ENCODE measurements at places on chromosomes 6 and 20.

DNA sequence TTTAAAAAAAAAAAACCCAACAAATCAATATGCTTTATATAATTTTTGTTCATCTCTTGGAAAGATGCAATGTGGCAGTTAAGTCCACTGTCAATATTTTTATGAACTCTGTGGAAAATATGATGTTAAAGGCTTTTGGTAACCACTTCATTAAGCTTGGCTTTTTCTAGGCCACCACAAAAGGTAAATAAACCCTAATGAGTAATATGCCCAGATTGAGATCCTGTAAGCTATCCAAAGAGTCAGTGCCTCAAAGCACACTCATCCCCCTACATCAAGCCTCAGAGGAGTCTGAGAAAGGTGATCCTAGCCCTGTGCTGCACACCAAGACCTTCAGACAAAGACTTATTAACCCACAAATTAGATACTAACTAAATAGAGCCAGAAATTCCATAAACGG is 121.1 kb downstream of the CDC5L start:
- no peak for DNase-seq

GRCh38 chr6:147281895-147282565 is 77.8 kb downstream of the STXBP5 start:
- no peak for DNase-seq

DNA sequence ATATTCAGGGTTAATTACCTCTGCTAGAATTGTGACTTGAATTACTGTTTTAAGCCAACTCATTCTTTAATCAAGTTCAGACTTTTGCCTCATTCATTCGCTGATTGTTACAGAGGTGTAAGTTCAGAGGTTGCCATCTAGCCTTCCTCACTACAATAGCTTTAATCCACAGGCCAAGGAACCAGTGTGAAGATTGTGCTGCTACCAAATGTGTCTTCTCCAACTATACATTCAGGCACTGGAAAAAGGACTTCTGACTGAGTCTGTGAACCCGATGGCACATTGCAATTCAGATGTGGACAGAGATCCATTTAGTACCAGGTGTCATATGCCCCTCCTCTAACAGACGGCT is 111.2 kb upstream of the ADGRF1 start:
- DNase-seq: no peak

GRCh38 chr6:12804952-12805645 is 88.5 kb downstream of the PHACTR1 start:
- peak; percentile 19 for DNase-seq

DNA sequence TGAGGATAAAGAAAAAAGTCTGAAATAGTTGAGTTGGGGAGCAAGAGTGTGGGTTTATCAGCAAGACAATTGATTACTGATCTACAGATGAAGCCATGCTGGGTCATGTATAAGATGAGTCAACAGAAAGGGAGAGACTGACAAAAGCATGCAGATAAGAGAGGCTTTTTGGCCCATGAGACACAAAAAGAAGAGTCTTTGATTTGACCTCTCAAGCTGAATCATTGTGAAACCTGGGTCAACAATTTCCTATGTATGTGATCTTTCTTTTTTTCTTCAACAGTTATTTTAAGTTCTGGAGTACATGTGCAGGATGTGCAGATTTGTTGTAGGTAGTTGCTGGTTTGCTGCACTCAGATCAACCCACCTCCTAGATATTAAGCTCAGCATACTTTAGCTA is 15.9 kb downstream of the RIMS1 start:
- DNase-seq: no peak

GRCh38 chr6:105215506-105215905 is 35.7 kb upstream of the POPDC3 start:
- no peak for DNase-seq

DNA sequence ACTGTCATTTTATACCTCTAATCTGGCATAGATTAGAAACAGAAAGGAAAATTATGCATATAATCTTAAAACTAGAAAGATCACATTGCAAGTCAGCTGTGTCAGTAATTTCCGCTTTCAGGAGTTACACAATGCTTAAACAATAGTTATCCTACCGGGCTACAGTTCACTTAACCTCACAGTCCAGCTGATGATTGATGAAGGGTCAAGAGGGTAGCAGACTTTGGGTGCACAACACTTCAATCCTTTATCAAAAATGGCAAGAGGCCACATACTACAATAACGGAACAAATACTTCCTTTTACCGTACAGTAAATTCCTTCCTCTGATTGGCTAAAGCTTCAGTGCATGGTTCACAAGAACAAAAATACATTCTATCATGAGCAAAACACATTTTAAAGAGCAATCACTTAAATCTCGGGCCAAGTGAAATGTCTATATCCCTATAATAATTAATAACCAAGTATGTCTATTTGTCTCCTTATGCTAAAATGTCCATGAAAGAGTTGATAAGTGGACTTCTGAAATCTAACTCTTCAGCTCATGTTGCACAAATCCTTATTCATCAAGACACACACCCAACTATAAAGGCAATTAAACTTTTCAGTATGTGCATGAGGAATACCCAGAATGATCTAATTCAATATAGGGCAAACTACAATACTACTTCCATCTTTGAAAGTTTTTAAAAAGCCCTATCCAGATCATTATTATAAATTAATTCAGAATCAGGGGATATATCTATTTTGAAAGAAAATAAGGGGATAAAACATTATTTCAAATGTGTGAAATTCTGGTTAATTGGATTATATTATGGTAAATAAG is 76.8 kb downstream of the HIVEP2 start:
- DNase-seq: peak; percentile 64

GRCh38 chr20:61557621-61558020 is 305.6 kb downstream of the CDH4 start:
- DNase-seq: no peak

Data from hematopoietic multipotent progenitor cell treated with erythropoietin and hydrocortisone succinate and interleukin-3 and kit ligand, for 4 days (in vitro differentiated cells).